Hepatocyte (in vitro differentiated cells): ENCODE measurements at places on chromosomes 5 and 9. TPM values are rescaled to one million over a fixed set of nuclear protein-coding genes. Genes with fewer than 3 reads are reported as not detected.
A peak's percentile ranks its signal among the peaks of the same experiment; 100 is the strongest.

PCDHGC3 gene
- polyA plus RNA-seq = 35.8 and 40.8 TPM in 2 replicates

HK3 gene
- not detected in 2 replicates for polyA plus RNA-seq

ADAMTS12 gene
- 3.2 and 4.2 TPM in 2 replicates for polyA plus RNA-seq

IL13 gene
- polyA plus RNA-seq = not detected in 2 replicates

PCDHA1 gene
- not detected in 2 replicates for polyA plus RNA-seq

CCNH gene
- polyA plus RNA-seq = 42.3 and 46.0 TPM in 2 replicates

PRR7 gene
- polyA plus RNA-seq = 11.7 and 14.3 TPM in 2 replicates

STC2 gene
- polyA plus RNA-seq = 27.8 and 38.8 TPM in 2 replicates

VLDLR gene
- polyA plus RNA-seq = 12.2 and 15.8 TPM in 2 replicates

GABRA1 gene
- 0.42 TPM in 1 of 2 replicates, not detected in the other for polyA plus RNA-seq

DNA sequence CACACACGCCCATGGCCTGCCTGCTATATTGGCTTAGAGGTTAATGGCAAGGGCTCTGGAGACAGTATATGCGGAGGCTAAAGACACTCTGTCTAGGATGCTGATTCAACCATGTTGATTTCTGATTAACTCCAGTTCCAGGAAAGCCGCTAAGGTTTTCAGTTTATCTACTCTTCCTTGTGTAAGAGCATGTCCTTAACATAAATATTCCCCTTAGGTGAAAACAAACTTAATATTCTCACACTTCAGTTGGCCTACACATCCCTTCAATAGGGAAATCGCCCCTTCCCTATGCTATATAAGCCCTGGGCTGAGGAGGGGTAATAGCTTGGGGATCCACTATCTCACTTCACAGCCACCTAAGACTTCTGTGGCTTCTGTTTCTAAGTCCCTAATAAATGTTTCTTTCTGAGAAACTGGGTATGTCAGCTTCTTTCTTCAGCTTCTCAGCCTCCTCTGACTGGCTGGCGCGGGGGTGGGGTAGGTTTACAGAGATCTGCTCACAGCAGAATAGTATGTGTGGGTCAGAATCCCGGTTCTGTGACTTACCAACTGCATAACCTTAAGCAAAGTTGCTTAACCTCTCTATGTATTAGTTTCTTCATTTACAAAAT lies 4.3 kb upstream of the GPX3 start:
- DNase-seq = no peak

- no peak for DNase-seq
Measured at GRCh38 chr5:38331831-38332230, 73.5 kb downstream of the EGFLAM start.

- no peak for DNase-seq
Measured at GRCh38 chr5:116778032-116778431, 203.4 kb upstream of the SEMA6A start.

DNA sequence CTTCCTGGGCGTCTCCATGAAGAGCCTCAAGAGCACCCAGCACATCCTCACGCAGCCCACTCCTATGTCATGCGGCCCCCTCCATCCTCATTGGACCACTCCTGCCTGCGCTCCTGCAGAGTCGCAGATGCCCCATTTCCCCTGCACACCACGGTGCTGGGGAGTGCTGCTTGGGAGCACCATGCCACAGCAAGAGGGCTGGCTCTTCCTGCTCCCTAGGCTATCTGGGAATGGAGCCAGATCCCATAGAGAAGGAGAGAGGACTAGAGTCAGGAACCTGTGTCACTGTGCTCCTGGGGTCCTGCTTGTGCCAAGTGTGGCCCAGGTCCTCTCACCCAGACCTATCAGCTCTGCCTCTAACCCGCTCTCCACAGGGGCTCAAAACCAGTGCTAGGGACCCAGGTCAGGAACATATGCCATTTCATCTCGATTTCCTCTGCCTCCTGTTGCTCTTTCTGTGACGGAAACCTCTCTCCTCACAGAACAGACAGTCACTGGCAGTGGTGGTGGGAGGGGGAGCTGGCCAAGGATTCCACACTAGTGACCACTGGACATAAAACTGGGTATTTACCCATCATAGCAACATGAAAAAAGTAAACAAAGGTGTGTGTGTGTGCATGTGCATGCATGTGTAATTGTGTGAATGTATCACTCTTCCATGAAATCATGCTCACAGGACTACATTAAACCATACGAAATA lies 178.4 kb downstream of the TTLL11 start:
- DNase-seq = no peak

GRCh38 chr5:130166839-130167490 lies 262.7 kb downstream of the CHSY3 start:
- DNase-seq = no peak

DNA sequence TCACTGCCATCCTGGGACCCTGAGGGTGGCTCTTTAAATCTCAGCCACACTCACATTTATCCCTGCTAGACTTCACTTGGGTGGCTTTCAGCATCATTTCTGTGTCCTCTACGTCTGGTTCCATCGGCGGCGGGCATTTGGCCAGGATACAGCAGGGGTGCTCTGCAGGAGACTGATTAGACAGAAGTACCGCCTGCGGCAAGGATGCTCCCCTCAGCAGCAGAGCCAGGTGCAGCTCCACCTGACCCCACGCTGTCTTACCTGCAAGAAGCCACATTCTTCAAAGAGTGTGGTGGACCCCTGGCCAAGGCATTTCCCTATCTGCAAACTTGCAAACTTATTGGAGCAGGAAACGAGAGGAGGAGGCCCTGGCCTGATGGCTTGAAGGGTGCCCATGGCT lies 309.8 kb upstream of the IRX4 start:
- DNase-seq = no peak

GRCh38 chr9:2788919-2789318 lies 55.0 kb downstream of the PUM3 start:
- DNase-seq = no peak

DNA sequence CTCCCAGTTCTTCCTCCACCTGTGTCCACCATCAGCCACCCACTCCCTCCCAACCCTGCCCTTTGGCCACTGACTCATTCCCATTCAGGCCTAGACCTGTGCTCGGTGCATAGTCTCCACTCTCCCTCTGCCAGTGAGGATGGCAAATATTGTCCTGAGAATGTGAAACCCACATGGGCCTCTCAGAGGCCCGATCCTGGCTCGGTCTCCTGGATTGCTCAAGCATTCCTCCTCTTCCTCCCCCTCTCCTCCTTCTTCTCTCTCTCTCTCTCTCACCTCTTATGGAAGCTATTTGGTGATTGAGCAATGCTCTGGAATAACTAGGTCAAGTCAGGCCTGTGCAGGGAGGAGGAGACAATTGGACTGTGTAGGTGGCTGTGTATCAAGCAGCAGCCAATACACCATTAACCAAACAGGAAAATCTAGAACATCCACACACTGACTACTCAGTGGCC lies 99.9 kb downstream of the KLF4 start:
- peak; percentile 78 for DNase-seq

GRCh38 chr9:81595887-81596543 lies 93.3 kb downstream of the TLE1 start:
- no peak for DNase-seq

DNA sequence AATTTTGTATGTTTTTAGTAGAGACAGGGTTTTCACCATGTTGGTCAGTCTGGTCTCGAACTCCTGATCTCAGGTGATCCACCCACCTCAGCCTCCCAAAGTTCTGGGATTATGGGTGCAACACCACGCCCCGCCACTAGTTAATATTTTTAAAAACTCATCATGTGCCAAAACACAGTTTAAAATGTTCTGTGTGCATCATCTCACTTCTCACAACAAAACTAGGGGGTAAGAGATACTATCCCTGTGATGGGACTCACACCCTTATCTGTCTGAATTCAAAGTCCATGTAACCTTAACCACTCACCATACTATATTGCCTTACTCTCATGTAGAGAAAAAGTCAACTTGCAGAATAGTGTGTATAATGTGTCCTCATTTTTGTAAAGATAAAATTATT lies 2.6 kb downstream of the PKD2L2 start:
- DNase-seq = no peak

- DNase-seq = no peak
Measured at GRCh38 chr5:40648150-40648549, 31.6 kb upstream of the PTGER4 start.

- no peak for DNase-seq
Measured at GRCh38 chr5:74514888-74515551, 125.5 kb downstream of the ENC1 start.

DNA sequence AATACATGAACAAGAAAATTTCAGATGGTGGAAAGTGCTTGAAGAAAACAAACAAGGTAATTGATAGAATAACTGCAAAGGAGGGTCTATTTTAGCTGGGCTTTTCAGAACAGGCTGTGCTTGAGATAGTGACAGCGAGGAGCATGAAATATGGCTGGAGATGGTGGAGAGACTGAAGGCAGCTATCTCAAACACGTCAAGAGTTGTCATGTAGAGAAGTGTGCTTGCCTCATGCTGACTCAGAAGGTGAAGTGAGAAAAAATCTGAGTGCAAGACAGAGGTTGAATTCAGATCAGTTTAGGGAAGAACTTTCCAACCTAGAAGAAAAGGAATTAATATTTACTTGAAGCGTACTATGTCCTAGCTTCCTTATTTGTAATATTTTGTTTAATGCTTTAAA lies 115.5 kb upstream of the RANBP3L start:
- no peak for DNase-seq
